Activated CD4-positive, alpha-beta T cell treated with anti-CD3 and anti-CD28 coated beads, Interleukin-2, amount 50 U/mL, for 24 hours (primary cell): ENCODE measurements at places on chromosomes 4 and X.

GRCh38 chrX:64206556-64207162 lies 1.2 kb upstream of the AMER1 start:
- no peak for DNase-seq

DNA sequence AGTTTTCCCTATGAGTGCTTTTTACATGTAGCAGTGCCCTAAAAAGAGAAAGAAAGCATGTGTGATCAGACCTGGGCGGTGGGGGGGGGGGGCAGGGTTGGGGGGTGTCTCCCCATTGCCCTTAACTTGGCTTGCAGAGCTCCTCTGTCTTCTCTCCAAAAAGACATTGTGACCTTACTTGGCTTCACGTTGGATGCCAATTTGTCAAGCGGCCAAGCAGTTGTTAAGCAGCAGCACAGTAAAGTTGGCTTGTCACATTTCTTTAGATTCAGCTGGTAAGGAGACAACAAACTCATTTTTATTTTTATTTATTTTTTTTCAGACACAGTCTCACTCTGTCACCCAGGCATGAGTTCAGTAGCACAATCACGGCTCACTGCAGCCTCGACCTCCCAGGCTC lies 57.3 kb upstream of the ZNF157 start:
- no peak for DNase-seq

GRCh38 chrX:69000877-69001276 lies 164.4 kb downstream of the PJA1 start:
- DNase-seq: no peak

DNA sequence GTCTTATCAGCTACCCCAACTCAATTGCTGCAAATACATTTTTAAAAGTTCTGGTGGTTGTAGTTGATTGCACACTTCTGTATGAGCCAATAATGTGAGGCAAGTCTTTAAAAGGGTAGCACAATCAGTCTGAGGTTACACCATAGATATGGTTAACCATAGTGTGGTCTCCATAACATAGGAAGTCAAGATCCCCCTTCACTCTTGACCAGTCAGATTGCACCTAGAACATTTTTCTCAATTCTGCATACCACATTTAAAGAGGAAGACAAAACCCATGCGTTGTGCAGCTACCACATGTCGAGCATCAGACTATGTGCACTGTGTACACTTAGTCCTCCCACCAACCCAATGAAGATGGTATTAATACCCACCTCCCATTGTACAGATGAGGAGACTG lies 26.5 kb upstream of the CYBB start:
- no peak for DNase-seq

DNA sequence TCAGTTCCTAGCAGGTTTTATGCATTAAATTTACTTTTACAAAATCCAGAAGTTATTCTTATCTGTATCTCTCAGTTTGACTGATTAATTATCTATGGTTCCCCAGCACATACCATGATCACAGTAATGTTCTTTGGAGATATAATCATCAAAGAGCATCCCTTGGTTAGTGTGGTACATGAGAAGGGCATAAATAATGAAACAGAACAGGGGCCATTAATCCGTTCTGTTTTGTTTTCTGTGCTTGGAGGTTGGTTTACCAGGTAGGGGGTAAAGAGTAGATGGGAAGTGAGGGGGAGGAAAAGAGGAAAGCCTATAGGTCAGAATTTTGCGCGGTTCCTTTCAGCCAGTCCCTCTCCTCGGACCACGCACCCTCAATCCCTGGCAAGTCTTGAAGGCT lies 718.7 kb upstream of the TENM3 start:
- no peak for DNase-seq

- no peak for DNase-seq
Measured at GRCh38 chr4:106707776-106708463, 328.2 kb downstream of the DKK2 start.

- no peak for DNase-seq
Measured at GRCh38 chr4:1196421-1197183, 24.2 kb upstream of the SPON2 start.

GRCh38 chr4:78057600-78058550 lies 752 bp downstream of the FRAS1 start:
- DNase-seq: peak; percentile 1

GRCh38 chrX:43087830-43088229 lies 309.9 kb upstream of the PPP1R2C start:
- DNase-seq: no peak

DNA sequence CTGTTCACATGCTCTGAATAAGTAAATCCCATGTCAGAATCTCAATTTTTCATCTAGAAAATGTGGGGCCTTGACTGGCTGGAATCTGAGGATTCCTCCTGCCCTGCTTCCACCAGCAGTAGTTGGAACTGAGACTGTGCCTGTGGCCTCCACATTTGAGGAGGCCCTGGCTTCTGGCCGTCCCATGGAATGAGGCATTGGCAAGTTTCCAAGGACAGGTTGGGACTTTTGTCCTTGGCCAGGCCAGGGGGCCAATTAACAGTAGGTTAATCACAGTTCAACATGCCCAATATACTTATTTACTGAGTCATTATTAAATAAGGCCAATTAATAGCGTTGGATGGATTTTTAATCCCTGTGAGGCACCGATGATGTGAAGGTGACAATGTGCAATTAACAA lies 50.2 kb upstream of the GABRE start:
- no peak for DNase-seq

GRCh38 chrX:145853181-145853580 lies 35.6 kb downstream of the SLITRK2 start:
- no peak for DNase-seq

- no peak for DNase-seq
Measured at GRCh38 chrX:110346681-110347080, 12.0 kb upstream of the RTL9 start.

DNA sequence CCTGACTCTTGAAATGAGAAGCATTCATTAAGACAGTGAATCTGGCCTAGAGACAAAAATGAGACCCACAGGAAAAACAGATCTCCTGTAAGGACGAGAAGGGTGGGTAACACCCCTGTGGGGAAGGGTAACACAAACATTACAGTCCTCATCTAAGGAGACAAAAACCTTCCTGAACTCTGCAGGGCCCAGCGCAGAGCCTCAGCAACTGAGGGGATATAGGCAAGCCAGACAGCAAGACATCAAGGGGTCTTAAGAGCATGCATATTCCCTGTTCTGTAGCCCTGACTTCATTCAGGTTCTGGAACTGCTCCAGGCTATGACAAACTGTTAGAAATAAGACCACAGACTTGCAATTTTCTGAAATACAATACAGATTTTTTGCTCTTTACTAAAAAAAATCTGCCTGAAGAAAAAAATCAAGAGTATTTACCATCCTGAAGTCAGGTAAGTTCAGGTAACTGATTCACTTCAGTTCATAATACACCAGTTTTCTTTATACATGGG lies 15.5 kb downstream of the COX18 start:
- DNase-seq: no peak

DNA sequence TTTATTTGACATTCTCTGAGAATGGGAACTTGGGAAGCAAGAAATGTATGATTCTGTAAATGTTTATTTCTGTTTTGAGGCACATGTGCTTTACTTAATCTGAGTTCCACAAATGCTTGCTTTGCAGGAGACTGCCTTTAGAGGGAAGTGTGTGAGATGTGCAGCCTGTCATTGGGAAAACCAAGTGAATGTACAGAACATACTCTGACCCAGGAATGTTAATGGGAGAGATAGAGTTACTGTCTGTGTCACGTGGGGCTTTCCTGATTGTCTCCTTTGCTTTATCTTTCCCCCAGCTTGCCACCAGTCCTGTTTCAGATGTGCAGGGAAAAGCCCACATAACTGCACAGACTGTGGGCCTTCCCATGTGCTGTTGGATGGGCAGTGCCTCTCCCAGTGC lies 218.6 kb upstream of the ANXA3 start:
- no peak for DNase-seq

DNA sequence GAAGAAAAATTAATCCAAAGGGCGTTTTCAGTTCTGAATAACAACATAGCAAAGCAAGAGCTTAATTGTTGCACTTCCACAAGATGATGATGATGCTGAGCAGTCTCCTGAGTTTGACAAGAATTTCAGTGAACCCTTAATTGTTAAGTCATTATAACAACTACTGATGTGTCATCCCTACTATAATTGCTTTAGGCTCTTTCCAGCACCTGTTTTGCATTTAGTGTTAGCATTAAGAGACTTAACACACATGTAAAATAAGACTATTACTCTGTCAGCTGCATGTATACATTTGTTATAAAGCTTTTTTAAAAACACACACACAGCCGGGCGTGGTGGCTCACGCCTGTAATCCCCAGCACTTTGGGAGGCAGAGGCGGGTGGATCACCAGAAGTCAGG lies 37.9 kb upstream of the GALNT7 start:
- no peak for DNase-seq

- no peak for DNase-seq
Measured at GRCh38 chrX:33831211-33831610, 300.9 kb downstream of the FAM47A start.

DNA sequence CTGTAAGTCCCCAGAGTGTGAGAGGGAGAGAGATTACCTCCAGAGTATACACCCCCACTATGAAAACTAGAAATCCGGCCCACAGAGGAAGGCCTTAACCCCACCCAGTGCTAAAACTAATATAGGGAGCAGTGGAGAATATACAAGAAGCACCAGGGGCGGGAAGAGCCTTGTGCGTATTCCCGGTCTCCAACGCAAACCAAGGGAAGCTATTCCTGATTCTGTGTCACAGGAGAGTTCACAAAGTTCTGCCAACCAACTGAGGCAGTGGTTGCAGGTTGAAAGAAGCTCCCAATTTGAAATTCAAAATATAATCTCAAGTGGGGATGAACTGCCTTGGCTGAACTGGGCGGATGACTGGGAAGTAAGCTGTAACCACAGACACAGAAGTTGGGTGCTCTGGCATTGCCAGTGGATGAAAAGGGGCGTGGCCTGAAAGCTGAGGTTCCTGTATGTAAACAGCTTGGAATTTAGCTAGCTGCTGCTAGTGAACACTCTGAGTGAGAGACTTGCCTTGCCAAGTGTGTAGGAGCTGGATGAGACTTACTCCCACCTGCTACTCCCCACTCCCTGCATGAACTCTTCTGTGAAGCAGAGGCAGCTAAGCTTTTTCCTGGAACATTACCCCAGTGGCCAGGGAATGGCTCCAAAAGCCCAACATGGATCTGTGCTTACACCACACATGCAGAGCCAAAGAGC lies 32.7 kb downstream of the ELF2 start:
- no peak for DNase-seq

- no peak for DNase-seq
Measured at GRCh38 chr4:64713256-64713840, 304.1 kb upstream of the TECRL start.

GRCh38 chr4:169117591-169118081 lies 107.6 kb upstream of the CBR4 start:
- no peak for DNase-seq
